NCI-H187 treated with DMSO at 0.1 percent for 48 hours (cell line): ENCODE measurements at places on chromosomes 3 and 15.

GRCh38 chr3:16834214-16834613, 50.5 kb upstream of the PLCL2 start:
- DNase-seq = no peak

- no peak for DNase-seq
These were observed 5.8 kb upstream of the PLD1 start for GRCh38 chr3:171815973-171816595.

DNA sequence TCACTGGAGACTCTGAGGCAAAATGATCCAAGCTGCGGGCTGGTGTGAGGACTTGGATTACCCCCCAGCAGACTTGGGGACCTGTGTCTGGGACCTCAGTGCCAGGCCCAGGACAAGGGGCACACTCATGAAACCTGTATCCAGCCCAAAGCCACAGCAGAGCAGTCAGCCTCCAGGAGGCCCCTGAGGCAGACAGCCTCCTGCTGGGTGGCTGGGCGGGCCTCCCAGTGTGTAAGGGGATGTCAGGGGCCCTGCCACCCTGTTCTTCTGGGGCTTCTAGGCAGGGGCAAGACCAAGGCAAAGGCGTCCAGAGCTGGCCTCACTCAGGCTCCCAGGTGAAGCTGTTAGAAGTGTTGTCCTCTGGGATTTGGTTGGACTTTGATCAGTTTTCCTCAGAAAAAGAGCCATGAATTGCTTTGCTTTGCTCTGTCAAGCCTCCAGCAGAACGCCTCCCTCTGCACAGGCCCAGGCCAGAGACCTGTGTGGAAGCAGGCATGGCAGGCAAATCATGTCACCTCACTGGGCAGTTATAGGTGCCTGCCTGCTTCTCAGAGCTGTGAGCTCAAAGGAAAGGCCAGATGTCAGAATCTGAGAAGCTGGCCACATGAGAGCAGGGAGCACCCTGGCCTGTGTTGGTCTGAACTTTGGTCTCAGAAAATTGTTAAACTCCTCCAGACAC, 77.4 kb downstream of the SMAD6 start:
- no peak for DNase-seq

- no peak for DNase-seq
These were observed 42.4 kb upstream of the ETV5 start for GRCh38 chr3:186151077-186151971.

DNA sequence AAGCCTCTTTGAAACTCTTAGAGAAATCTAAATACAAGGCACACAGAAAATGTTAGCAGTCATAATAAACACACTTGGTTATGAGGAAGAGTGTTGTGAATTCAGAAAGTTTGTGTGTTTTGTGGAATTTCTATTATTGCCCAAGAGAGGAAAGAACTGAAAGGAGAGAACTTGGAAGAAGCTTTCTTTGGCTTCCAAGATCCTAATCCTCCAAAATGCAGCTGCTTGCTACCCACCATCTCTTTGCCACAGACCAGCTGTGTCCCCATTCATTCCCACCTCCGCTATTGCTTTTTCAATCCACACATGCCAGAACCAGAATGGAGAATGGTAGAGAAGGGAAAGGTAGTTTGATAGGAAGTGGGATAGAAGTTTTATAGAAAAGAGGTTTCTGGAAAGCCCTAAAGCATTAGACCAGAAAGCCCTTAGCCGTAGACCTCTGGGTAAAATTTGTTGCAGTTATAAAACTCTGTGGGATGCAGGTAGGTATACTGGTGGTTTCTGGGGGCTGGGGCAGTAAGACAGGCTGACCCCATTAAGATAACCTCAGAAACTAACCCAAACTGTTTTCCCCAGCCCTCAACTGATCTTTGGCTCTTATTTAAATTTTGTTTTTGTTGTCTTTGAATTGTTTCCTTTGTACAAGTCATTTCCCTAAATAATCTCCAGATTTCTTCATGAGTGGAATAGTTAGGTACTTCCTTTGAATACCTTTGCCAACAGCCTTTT, 108.5 kb downstream of the FILIP1L start:
- no peak for DNase-seq

GRCh38 chr3:28867836-28868235, 413.0 kb upstream of the RBMS3 start:
- DNase-seq = no peak

- DNase-seq = no peak
These were observed 5.0 kb upstream of the BCL2L10 start for GRCh38 chr15:52117549-52117948.
